Stimulated activated CD4-positive, alpha-beta T cell treated with anti-CD3 and anti-CD28 coated beads, Interleukin-15, amount 100 ng/mL, for 1 hour (primary cell): ENCODE measurements at places on chromosomes 5 and 9.

GRCh38 chr5:180603076-180603594 lies 11.8 kb upstream of the SCGB3A1 start:
- no peak for DNase-seq

DNA sequence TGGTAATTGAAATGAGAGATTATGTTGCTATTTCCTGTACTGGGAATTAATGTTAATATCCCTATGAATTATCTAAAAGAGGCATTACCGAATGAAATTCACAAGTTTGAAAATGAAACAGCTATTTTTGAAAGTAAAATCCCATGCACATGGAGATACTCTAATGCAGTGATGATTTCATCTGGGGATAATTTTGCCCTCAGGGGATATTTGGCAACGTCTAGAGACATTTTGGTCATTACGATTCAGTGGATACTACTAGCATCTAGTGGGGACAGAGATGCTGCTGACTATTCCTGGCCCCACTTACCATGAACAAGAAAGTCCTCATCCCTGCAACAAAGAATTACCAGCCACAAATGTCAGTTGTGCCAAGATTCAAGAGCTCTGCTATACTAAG lies 500.9 kb downstream of the EFNA5 start:
- no peak for DNase-seq

- no peak for DNase-seq
Observed at GRCh38 chr9:110687497-110687896, 18.9 kb downstream of the MUSK start.

- no peak for DNase-seq
Observed at GRCh38 chr5:142529626-142530278, 156.1 kb downstream of the FGF1 start.

GRCh38 chr9:14140096-14140697 lies 173.7 kb downstream of the NFIB start:
- no peak for DNase-seq

DNA sequence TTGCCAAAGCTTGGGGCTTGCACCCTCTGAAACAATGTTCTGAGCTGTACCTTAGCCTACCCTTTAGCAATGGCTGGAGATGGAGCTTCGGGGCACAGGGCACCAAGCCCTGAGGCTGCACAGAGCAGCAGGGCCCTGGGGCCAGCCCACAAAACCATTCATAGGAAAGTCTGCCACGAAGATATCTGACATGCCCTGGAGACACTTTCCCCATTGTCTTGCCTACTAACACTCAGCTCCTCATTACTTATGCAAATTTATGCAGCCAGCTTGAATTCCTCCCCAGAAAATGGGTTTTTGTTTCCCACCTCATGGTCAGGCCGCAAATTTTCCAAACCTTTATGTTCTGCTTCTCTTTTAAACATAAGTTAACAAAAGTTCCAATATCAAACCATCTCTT lies 105.7 kb downstream of the DTWD2 start:
- DNase-seq, result no peak

DNA sequence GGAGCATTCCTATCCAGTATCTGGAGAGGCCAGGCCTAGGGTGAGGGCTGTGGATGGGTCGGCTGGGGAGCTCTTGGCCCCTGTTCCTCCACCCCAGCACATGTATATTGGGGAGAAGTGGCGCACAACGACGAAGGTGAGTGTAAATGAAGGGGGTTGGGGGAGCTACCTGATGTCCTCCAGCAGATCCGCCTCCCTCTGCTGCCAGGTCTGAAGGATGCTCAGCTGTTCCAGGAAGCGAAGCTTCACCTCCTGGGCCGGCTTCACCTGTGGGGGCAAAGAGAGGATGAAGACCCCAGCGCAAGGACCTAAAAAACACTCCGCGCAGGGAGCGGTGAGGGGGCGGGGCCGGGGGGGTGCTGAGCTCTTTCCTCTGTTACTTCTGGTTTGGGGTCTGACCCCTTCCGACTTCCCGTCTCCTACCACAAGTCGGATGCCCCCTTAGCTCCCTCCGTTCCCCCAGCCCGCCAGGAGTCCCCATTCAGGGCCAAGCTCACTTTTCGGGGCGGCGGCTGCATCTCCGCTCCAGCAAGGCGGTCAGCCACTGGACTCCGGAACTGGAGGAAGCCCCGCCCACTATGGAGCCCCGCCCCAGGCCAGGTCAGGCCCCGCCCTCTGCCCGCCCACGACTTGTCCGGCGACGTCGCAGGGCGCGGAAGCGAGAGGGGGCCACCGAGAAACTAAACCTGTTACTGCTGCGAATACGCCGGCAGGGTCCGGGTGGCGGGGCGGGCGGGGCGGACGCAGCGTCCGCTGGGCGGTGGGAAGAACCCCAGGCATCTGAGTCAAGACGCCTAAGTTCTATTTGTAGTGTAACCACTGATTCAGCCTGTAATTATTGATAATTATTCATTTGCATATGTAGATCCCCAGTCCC lies at the start of gene FCHSD1:
Gene FCHSD1, minus strand, starts transcription at position 568 of the 877 bp plus-strand sequence. Its CDS starts 50 bp downstream, at position 518.
- DNase-seq, result peak; percentile 67

- no peak for DNase-seq
Observed at GRCh38 chr9:14218253-14218652, 95.7 kb downstream of the NFIB start.

GRCh38 chr5:36641431-36641830 lies 35.0 kb downstream of the SLC1A3 start:
- DNase-seq, result no peak

- DNase-seq, result no peak
Observed at GRCh38 chr9:77304543-77304942, 127.2 kb downstream of the VPS13A start.

- no peak for DNase-seq
Observed at GRCh38 chr5:158487664-158488063, 612.1 kb downstream of the EBF1 start.

DNA sequence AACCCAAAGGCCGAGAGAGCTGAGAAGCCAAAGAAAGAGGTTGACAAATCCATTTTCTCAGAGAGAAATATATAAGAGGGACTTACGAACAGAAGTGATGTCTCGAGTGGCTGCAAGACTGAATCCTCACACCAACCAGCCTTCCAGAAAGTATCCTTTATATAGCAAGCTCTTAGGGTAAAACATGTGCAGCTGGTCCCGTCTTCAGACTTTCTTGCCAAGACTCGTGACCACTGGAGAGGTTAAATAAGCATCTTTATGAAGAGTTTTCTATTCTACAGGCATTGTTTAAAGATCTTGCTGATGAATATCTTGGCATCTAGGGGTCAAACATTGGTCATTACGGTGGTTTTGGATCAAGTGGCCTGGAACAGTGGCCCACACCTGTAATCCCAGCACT lies 16.9 kb upstream of the SLC22A4 start:
- DNase-seq, result no peak

DNA sequence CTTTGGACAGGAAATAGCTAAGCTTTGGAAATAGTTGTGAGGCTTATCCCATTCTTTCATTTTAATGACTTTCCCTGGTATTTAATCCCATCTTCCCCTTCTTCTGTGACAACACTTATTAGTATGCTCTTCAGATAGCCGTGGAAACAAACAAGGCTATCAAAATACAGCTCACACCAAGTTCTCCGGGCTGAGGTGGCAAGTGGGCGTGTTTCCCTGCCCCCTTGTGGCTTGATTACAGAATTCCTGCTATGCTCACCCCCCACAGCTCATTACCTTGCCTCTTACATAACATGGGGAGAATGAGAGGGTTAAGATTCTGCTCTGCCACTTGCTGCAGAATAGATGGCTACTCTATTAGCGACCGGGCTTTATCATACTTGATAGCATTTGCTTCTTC lies 437.1 kb upstream of the TLE4 start:
- DNase-seq, result no peak

DNA sequence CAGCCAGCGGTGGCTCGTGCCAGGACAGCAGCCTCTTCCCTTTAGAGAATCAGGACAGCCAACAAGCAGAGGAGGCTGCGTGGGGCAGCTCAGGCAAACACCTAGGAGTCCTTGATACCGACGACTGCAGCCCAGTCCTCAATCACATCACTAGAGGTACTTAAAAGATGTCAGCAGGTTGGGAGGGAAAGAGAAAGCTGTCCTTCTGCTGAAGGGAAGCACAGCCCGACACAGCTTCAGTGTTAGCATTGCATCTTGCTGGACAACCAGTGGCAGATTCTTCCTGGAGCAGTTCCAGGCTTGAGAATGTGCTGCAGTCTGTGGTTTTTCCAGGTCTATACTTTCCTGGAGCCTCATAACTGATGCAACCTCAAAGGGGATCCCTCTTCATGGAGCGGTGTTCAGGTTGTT lies 230.5 kb downstream of the SYK start:
- DNase-seq, result no peak

DNA sequence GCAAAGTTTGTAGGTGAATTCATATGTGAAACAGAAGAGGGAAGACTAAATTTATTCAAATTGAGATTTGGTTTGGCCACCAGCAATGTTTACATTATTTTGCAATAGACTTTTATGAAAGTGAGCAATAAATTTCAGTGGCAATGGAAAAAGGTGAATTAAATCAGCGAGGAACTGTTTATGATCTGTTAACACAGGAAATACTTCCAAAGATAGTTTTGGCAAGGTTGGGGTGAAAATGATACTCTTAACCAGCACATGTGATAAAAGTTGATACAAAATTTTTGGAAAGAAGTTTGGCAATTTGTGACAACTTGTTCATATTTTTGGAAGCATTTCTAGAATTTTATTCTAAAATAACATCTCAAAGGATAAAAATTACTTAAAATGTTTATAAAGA lies 119.8 kb downstream of the ARHGEF28 start:
- DNase-seq, result no peak

DNA sequence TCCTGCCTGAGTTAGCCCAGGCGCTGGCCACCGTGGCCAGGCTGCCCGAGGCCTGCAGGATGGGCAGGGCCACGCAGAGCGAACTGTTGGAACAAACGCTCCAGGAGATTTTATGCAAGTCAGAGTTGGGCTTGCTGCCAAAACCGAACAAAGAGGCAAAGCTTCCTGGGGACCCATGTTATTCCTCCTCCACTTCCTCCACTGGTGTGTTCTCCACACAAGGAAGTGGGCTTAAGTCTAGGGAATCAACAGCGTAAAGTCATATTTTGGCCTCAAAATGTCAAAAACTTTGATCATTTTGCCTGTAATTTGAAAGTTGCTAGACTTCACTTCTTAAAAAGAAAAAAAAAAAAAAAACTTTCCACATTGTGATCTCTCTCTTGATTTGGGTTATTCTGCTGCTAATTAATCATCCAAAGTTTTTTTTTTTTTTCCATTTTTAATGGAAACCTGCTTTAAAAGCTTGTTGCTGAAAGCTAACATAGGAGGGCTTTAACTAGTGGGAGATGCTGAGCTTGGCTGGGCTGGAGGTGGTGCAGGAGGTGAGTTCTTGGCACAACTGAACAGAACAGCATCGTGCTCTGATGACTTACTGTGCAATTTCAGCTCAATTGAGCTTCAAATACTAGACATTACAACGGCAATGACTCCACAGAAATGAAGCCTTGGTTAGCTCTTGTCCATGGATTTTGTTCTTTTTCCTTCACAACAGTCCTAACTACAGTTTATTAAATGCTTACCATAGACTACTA lies 73.0 kb downstream of the PTPDC1 start:
- no peak for DNase-seq

- DNase-seq, result no peak
Observed at GRCh38 chr9:131743096-131743495, 3.2 kb upstream of the RAPGEF1 start.

DNA sequence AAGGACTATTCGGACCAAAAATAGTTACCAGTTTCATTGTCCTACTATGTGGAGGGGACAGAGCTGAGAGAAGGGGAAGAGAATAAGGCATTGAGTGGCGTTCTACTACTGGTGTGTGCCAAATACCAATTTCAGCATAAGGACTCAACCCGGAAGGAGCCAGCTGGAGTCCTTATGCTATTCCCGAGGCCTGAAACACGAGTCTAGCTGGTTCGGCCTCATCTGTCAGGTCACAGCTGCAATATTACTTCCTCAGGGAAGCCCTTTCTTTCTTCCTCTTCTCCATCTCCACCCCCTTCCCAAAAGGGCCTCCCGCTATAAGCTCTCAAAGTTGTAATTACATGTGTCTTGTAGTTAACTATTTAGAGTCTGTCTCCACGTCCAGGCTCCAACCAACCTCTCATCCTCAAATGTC lies 20.5 kb upstream of the FER start:
- no peak for DNase-seq
